ENCODE measurements at places on chromosomes 13 and 19.
A peak's percentile ranks its signal among the peaks of the same experiment; 100 is the strongest.

- no peak for DNase-seq
Observed at GRCh38 chr13:83298617-83299016, 583.7 kb downstream of the SLITRK1 start.

- DNase-seq = peak; percentile 90
Observed at GRCh38 chr19:51799034-51799773, 4.2 kb downstream of the FPR3 start.

DNA sequence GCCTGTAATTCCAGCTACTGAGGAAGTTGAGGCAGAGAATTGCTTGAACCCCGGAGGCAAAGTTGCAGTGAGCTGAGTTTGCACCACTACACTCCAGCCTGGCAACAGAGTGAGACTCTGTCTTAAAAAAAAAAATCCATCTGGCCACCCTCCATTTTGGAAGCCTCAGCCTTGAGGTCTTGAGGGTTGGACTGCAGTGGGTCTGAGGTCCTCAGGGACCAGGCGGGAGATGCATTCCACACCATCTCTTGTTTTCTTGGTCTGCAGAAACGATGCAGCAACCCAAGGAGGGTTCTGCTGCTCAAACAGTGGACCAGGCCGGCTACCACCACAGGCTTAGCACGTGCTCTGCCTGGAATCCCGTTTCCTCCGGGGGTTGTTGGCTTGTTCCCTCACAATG is 299.3 kb downstream of the FGF9 start:
- no peak for DNase-seq

GRCh38 chr19:38394488-38394887 is 6.0 kb downstream of the SPRED3 start:
- no peak for DNase-seq

- DNase-seq = no peak
Observed at GRCh38 chr19:44752123-44752815, 3.8 kb downstream of the BCL3 start.

GRCh38 chr13:110652764-110653163 is 37.4 kb downstream of the NAXD start:
- DNase-seq = no peak

- DNase-seq = peak; percentile 66
Observed at GRCh38 chr19:45407091-45407375, 589 bp downstream of the POLR1G start.

DNA sequence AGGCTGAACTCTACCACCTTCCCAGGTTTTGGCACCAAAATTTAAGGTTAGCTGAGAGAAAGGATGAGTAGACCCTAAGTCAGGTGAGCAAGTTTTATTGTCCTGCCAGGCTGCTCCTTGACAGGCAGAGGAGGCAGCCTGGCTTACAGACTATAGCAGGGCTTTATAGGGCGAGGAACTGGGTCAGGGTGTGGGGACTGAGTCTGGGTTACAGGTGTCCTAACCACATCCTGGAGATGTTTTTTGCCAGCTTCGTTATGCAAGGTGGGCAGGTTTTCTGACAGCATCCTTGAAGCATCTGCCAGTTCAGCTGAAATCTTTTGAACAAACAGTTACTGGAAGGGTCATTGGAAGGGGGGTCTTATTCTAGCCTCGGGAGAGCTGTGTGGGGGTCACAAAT is 905.7 kb upstream of the SLITRK5 start:
- DNase-seq = no peak

GRCh38 chr13:32311188-32311897 is 3.8 kb downstream of the ZAR1L start:
- no peak for DNase-seq

DNA sequence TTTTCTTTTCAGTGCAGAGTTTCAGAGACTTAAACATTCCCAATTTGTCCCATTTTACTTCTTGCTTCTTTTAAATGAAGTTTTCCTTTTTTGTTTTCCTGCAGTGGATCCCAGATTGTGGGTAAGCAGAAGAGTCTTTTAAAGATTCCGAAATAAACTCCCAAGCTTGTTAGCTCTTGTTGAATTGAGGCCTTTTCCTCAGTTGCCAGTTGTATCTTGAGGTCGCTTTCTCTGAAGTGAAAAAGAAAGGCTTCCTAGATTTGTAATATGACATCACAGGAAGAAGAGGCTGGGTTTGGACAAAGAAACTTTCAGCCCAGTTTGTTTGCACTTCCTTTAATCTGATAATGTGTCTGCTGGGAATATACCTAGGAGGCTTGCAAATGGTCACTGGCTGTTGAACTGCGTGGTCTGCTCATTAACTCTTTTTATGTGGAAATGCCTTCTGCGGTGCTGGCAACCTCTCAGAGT is at the start of gene LPAR6:
Gene LPAR6, minus strand, starts transcription at position 233 of the 471 bp plus-strand sequence. CDS start 690 bp downstream, outside the sequence.
- no peak for DNase-seq

DNA sequence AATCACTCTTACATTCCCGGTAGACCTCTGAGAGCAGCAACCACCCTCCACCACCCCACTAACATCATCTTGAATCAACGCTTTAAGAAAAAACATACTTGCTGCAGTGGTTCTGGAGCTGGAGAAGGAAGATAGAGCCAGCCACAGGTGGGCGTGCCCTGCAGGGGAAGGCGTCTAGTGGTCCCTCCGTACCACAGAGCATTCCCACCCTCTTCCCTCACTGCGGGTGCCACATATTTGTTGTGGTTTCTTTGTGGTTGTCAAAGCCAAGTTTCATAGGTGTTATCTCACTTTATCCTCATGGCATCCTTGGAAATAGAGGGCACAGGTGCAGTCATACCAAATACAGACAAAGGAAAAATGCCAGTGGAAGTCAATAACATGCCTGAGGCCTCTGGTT is 22.2 kb downstream of the COL4A2 start:
- no peak for DNase-seq

DNA sequence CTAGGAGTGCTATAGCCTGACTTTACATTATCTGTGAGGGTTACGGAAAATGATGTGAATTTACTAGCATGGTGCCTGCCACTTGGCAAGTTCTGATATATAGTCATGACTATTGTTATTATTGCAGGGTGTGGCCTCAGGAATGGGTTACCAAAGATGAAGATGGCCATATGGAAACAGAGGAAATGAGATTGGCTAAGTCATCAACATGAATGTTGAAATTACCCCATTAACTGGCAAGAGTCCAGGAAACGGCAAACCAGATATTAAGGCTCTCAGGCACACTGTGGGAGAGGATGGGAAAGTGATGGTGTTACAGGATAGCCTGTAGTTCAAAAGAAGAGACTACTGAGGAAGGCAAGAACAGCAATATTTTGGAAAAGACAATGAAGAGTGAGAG is 183.3 kb downstream of the KCNRG start:
- no peak for DNase-seq

DNA sequence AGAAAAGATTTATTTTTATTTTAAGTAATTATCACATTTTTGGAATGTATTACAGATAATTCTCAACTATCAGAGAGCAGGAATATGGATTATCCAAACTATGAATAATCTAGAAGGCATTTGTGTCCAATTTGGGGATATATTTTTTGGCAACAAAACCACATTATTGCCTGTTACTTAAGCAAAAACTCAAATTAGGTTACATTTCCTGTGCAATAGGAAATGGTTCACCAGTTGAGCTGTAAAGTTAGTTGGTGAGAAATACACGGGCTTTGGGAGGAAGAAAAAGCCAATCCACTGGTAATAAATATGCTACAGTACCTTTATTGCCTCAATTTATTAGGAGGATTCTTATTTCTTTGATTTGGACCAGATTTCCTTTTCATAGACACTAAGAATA is 1075.2 kb downstream of the PCDH9 start:
- DNase-seq = no peak

DNA sequence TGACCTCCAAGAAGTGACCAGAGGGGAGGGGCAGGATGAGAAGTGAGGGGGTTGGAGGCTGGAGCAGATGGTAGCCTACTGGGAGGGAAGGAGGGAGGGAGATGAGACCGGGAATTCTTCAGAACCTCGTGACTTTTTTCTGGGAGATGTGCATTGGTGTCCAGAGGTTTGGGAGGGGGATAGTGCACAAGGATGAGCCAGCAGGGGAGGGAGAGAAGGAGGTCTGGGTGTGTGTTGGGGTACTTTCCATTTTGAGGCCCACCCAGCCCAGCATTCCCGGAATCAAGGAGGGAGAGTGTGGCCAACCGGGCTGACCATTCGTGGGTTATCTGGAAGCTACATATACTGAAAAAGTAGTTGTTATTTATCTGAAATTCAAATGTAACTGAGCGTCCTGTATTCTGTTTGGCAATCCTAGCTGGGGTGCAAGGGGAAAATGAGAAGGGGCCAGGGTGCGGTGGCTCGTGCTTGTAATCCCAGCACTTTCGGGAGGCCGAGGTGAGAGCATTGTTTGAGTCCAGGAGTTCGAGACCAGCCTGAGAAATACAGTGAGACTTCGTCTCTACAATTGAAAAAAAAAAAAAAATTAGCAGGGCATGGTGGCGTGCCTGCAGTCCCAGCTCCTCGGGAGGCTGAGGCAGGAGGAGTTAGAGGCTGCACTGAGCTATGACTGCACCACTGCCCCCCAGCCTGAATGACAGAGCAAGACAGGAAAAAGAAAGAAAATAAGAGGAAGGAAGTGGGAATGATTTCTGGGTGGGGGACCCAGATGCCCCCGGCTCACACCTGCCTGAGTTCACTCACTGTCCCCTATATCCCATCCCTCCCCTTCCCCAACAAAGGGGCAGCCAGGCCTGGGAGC is 4.4 kb upstream of the C3 start:
- no peak for DNase-seq

DNA sequence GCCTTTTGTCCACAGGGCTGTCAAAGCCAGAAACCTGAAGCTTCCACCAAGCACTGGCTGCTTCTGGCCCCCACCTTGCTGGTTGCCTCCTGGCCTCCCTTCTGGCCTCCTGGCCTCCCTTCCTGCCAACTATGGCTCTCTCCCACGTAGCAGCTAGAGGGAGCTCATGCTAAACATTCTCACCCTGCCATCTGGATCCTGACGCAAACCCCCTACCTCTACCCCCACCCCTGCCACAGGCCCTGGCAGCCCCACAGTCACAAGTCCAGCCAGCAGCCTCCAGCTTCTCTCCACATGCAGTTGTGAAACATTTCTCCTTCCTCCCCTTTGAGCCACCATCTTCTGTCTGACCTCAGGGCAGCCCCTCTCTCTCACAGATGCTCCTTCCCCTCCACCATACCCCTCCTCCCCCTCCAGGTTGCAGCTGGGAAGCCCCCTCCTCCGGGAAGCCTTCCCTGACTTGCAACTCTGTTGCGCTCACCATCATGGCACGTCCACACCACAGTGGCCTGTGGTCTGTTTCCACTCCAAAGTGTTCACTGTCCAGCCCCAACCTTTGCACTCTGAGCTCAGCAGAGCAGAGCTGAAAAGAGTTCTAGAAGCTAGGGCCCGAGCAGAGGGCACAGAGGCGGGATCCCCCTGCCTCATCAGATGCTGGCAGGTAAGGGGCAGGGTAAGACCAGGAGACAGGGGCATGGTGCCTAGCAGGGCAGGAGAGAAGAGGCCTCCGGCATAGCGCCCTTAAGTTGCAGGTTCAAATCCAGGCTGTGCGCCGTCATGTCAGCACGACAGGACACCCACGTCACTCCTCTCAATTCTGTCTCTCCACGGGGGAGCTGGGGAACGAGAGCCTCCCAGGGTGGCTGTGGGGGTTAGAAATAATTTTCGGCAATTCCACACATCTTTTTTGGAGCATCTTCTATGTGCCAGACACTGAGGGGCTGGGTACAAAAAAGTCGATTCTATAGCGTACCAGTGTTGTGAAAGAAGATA is 7.3 kb downstream of the ADGRL1 start:
- DNase-seq = no peak

Data from RKO (cell line).